ENCODE measurements at places on chromosomes 12 and 14. TPM values are rescaled to one million over a fixed set of nuclear protein-coding genes. Genes with fewer than 3 reads are reported as not detected.

Gene RERG
- polyA plus RNA-seq, result 32.8 TPM

Gene LGMN
- 98.6 TPM for polyA plus RNA-seq

Gene FAM186B
- polyA plus RNA-seq, result 0.82 TPM

Gene SDR9C7
- polyA plus RNA-seq, result 0.23 TPM

Gene ASIC1
- polyA plus RNA-seq, result 21.4 TPM

Gene DUSP6
- polyA plus RNA-seq, result 63.7 TPM

Gene CD4
- 31.0 TPM for polyA plus RNA-seq

Gene EIF2S3B
- 7.4 TPM for polyA plus RNA-seq

Gene INSM2
- polyA plus RNA-seq, result 0.05 TPM

Gene NINJ2
- polyA plus RNA-seq, result 2.3 TPM

Gene VAMP1
- polyA plus RNA-seq, result 11.9 TPM

Gene GPRC5A
- 7.0 TPM for polyA plus RNA-seq

Gene BAZ2A
- polyA plus RNA-seq, result 56.3 TPM

Gene TAS2R9
- polyA plus RNA-seq, result not detected

Gene ACSM4
- not detected for polyA plus RNA-seq

Gene TMEM30B
- polyA plus RNA-seq, result 12.9 TPM

Gene GDF3
- polyA plus RNA-seq, result 0.89 TPM

Gene CISTR
- polyA plus RNA-seq, result not detected

Gene KCNK10
- polyA plus RNA-seq, result 0.24 TPM

Gene PTCSC3
- not detected for polyA plus RNA-seq

Gene LIN52
- polyA plus RNA-seq, result 18.6 TPM

Gene LPAR5
- polyA plus RNA-seq, result 1.7 TPM

Gene SERPINA6
- polyA plus RNA-seq, result 7.3 TPM

Gene AKAP3
- polyA plus RNA-seq, result 5.1 TPM
